ENCODE measurements at places on chromosomes 4 and X. TPM values are rescaled to one million over a fixed set of nuclear protein-coding genes. Genes with fewer than 3 reads are reported as not detected.

NSG1 gene
- total RNA-seq: 13.1 TPM

DNA sequence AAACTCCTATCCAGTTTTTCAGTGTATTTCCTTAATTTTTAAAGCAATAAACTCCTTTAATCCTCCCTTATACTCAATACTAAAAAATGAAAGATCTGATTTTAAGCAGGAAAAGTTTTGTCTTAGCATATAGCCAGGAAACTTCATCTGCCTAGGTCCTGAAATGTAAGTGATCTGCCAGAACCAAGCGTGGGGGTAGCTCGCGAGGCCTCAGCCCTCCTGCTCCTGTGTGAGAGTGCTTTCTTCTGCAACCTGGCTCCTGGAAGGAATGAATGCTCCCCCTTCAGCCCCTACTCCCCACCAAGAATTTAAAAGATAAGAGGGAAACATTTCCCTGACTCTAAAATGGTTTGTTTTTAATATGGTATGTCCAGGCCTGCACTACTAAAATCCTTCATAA, 160.1 kb downstream of the CBR4 start:
- no peak for DNase-seq

- no peak for DNase-seq
These were observed 141.6 kb downstream of the SPATA18 start for GRCh38 chr4:52192721-52193135.

- no peak for DNase-seq
These were observed 56.4 kb downstream of the SPCS3 start for GRCh38 chr4:176376032-176376614.

All from T-helper 17 cell (primary cell).